Nucleus accumbens (tissue), 56 donors: ENCODE measurements at places on chromosomes 5 and 9.

DNA sequence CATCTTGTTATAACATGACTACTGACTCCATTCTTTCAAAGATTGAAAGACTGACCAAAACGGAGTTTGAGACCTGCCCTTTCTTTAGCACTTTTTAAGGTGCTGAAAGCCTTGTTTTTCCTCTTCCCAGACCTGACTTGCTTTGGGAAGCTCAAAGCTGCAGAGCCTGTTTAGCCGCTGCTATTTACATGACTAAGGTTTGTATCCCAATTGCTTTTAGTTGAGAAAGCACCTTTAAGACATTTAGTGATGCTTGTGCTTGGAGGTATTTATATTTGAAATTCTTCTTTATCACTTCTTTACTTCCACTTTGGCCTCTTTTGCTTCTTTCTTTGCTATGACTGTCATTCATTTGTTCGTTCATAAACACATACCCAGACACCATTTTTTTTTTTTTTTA is 182.6 kb upstream of the ELL2 start:
- no peak for DNase-seq

DNA sequence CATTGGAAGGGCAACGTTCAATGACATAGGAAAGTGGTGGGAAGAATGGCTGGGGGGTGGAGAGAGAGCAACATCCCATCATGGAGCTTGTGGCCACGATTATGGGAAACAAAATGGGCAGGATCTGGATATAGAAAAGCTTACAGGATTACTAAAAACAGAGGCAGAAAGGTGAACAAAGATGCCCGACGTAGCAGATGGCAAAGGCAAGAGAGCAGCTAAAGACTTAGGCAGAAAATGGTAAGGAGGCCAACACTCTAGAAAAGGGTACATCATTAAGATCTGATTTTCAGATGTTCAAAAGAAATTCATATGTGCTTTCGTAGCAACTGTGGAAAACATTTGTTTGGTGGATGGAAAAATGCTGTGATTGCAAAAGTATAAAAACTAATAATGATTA is 102.5 kb downstream of the OTULIN start:
- DNase-seq: no peak

GRCh38 chr9:38263532-38263931 is 129.0 kb upstream of the ALDH1B1 start:
- no peak for DNase-seq

DNA sequence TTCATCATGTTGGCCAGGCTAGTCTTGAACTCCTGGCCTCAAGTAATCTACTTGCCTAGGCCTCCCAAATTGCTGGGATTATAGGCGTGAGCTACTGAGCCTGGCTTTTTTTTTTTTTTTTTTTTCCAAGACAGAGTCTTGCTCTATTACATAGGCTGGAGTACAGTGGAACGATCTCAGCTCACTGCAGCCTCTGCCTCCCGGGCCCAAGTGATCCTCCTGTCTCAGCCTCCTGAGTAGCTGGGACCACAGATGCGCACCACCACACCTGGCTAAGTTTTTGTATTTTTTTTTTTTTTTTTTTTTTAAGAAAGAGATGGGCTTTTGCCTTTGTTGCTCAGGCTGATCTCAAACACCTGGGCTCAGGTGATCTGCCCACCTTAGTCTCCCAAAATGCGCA is 26.2 kb upstream of the GPR21 start:
- no peak for DNase-seq

DNA sequence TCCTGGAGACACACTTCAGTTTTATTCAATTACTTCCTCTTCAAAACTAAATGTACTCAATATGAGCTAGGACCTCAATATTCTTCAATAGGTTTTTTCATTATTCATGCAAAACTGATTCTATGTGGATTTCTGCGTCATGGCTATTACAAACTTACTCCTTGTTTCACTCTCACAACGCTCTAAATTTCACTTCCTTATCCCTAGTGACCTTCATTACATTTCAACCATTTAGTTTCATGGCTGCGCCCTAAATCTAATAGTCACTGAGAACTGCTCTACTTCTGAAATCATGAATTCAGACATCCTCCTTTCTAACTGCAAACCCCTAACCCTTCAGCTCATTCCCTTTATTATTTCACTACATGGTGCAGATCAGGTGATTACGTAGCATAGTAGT is 93.9 kb downstream of the SLC25A46 start:
- DNase-seq: no peak

GRCh38 chr5:6723122-6723815 is 10.0 kb downstream of the TENT4A start:
- no peak for DNase-seq

GRCh38 chr5:95664204-95664786 is 17.7 kb downstream of the RFESD start:
- no peak for DNase-seq

DNA sequence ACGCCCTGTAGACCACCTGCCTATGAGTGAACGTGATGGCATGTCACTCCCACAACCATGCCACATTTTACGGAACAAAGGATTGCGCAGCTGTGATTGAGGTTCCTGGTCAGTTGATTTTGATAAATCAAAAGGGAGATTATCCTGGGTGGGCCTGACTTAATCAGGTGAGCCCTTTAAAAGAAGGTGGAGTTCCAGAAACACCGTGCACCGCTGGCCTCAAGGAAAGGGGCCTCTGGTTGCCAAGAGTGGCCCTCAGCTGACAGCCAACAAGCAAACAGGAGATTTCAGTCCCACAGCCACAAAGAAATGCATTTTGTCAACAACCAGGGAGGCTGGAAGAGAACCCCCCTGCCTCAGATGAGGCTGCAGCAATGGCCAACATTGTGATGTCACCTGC is 19.0 kb downstream of the TRIM7 start:
- DNase-seq: no peak

DNA sequence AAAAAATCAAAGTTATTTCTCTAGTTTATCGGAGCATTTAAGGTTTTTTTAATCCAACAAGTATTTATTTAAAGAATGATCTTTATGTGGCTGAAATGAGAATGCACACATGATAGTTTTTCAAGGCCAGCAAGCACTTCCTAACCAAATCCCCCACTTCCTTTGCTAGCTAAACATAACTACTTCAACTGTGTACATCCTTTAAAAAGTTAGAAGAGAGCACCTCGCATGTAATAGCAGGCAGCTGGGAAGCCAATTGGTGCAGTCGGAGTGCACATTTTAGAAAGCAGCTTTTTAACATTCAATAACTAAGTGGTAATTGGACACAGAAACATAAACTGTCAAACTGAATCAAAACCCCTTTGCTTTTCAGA is 245.7 kb downstream of the BNC2 start:
- DNase-seq: no peak

DNA sequence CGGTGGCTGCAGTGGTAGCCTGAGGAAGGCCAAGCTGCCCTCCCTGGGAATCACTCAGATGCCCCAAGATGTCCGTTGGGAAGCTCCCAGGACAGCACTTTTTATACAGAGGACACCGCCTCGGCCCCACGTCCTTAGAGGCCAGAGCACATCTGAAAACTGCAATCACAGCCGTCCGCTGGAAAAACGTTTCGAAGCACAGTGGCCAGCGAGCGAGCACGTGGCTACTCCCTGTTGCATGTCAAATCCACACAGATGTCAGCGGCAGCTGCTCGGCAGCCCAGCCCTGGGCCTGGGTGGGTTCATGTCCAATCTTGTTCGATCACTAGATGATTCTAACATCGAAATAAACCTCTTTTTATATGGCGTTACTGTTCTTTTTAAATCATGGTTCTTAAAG is 8.9 kb downstream of the PPP1R26 start:
- DNase-seq: no peak

DNA sequence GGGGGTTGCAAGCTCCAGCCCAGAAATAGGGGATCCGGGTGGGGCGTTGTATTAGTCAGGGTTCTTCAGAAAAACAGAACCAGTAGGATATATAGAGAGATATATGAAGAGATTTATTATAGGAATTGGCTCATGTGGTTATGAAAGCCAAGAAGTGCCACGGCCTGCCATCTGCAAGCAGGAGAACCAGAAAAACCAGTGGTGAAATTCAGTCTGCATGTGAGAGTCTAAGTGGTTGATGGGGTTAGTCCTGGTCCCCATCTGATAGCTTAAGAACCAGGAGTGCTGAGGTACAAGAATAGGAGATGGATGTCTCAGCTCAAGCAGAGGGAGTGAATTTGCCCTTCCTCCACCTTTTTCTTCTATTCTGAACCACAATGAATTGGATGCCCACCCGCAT is 123.4 kb upstream of the APC start:
- no peak for DNase-seq

DNA sequence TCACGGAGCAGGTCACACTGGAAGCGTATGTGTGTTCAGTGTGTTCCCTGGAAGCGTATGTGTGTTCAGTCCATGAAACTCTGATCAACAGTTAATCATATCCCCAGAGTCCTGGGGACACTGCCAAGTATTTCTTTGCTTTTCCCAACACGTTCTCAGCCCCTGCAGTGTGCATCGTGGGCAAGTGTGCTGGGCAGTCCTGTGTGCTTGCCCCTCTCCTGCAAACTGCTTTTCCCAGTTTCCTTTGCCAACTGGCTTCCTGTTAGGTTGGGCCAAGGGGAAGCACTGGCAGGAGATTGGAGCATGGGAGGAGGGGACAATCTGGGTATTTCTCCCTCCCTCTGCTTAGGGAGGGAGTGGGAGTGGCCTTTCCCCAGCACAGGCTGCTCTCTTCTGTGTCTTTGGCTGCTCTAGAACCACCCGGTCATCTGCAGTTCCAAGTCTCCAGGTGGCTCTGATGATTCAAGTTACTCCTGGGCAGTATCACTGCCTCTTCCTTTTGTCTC is 36.8 kb upstream of the NEK6 start:
- no peak for DNase-seq

- DNase-seq: peak; percentile 39
These were observed 43.3 kb upstream of the NDFIP1 start for GRCh38 chr5:142065273-142065672.

DNA sequence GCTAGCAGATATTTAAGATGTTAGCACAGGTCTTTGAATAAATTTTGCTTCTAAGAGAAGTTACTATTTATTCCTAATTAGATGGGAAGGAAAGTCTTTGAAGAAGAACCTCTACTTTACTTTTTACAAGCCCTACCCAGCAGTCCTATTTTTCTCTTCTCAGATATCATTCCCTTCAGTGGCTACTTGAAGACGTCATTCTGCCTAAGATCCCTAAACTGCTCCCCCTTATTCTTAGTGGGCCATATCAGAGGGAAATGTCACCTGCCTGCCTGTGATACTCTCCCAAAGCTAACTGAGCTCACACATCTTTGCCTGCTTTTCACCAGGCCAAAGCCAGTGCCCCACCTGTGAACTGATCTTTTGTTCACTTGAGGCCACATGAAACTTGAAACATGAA is 16.5 kb upstream of the TMED9 start:
- DNase-seq: no peak

DNA sequence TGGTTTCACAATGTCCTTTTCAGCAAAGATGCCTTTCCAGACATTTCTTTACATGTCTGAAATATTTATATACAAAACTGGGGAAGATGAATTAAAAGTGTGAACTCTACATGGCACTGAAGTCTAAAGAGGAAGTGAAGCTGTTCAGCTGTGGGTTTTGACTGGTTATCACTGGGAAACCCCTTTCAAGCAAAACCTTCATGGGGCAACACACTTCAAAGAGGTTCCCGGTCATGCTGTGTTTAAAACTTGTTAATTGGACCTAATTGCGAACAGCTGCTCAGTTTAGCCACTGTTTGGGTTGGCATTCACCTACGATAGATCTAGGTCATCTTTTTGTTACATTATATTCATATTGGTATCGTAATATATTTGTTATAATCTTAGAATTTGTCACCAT is 20.0 kb upstream of the GDNF start:
- DNase-seq: no peak

DNA sequence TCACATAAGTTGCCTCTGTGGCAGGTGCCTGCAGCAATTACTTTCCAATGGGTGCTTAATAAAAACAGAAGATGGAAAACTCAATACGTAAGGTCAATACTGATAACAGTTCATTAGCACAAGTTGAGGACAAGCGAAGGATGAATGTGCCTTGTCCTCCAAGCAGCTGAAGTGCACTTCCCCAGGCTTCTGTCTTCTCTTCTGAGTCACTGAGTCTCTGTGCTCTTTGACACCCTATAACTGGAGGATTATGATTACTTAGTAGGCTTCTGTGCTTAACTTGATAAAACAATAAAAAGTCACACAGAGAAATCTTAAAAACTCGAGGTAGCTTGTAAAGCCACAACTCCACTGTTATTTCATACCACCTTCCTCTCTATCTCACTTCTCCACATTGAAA is 216.6 kb upstream of the ADCY2 start:
- no peak for DNase-seq

DNA sequence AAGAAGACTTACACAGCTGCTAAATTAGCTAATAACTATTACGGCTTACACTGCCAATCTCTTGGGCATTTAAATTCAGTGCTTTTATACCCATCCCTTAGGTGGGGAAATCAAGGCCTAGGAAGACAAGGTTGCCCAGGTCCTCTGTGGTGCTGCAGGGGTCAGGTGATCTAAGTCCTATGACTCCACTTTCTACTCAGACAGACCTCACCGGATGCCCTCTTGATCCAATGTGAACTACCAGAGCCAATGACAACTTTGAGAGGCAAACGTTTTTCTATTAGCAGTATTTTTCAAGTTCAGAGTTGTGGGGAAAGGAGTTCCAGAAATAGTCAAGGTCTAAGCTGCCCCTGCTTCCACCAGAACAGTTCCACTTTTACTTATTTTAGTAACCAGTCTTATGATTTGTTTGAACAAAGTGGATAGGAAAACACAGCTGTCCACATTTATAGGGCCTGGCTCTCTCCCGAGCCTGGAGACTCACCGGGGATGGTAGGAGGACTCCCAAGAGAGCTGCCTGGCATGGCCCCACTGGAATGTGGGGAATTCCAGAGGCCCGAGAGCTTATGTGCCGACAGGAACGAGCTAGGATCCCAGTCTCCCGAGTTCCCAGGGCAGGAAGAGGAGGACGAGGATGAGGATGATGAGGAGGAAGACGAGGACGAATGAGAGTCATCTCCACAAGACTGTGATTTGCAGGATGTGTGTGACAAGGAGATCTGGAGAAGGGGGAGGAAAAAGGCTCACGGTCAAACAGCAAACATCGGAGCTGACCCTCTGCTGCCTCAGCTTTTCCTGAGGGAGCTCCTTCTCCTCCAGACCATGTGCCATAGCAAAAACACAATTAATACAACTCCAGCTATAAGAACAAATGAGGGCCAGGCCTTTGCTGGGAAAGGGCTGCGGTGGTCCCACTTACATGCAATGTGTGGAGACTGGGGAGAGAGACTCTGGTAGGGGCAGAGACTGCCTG is 16.7 kb downstream of the FAM193B start:
- no peak for DNase-seq

GRCh38 chr9:118529210-118529609 is 825.0 kb downstream of the TLR4 start:
- no peak for DNase-seq

GRCh38 chr5:8500426-8500825 is 631.5 kb downstream of the MTRR start:
- no peak for DNase-seq

- no peak for DNase-seq
These were observed 17.7 kb upstream of the CPLX2 start for GRCh38 chr5:175853573-175854230.
